CD4-positive, alpha-beta T cell (primary cell): ENCODE measurements at places on chromosomes 1 and 21.
A peak's percentile ranks its signal among the peaks of the same experiment; 100 is the strongest.

- DNase-seq: no peak
These were observed 241.2 kb upstream of the VAMP3 start for GRCh38 chr1:7529917-7530316.

DNA sequence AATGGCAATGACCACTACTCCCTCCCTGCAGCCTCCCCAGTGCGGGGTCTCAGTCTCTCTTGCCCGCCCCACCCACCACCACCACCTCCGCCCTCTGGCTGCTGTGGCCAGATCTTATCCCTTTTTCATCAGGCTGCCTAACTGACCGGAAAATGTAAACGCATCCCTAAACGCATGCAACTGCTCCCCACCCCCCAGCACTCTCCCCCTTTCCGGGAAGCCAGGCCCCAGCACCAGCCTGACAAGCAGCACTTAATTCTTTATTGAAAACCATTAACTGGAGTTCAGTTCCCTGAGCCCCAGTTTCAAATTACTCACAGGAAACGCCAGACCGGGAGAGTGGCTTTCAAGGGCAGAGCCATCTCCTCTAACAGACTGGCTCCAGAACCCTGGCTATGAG, 147.7 kb downstream of the DMRTA2 start:
- DNase-seq: no peak

DNA sequence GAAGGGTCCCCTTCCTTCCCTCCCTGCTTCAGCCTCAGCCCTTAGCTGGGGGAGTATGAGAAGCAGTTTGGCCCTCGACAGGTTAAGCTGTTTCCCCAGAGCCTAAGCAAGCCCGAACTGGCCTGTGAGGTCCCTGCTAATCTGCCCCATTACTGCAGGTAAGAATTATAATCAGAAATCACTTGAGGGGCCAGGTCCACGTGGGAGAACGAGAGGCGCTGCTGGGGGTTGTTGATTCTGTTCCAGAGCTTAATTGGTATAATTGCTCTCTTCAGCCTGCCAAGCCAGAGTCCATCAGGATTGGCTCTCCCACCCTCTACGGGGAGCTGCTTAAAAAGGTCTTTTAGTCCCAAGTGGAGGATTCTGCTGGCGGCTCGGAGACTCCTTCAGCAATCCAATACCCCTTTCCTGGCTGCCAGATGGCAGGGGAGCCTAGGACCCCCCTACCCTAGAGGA, 70.8 kb downstream of the UBE2T start:
- DNase-seq: no peak

GRCh38 chr21:42110691-42111469, 39.8 kb downstream of the UMODL1 start:
- no peak for DNase-seq

- DNase-seq: no peak
These were observed 20.8 kb downstream of the DISP3 start for GRCh38 chr1:11499601-11500331.

GRCh38 chr1:177032434-177032833, 132.1 kb downstream of the ASTN1 start:
- DNase-seq: no peak

DNA sequence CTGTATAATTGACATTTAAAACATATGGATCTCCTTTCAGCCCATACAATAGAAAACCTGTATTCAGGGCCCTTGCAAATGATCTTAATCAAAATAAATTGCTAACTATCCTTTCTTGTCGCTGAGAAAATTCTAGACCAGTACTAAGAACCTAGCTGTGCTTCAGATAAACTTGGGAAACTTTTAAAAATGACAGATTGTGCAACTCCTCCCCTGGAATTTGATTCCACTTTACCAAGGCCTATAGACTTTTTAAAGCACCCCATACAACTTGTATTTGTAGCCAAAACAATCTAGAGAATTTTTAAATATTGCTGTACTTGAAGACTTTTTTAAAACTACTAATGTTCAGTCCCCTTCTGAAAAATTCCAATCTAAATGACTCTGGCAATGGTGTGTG, 51.6 kb downstream of the ZNF644 start:
- DNase-seq: no peak

GRCh38 chr1:81234237-81234636, 566.5 kb upstream of the ADGRL2 start:
- DNase-seq: no peak

DNA sequence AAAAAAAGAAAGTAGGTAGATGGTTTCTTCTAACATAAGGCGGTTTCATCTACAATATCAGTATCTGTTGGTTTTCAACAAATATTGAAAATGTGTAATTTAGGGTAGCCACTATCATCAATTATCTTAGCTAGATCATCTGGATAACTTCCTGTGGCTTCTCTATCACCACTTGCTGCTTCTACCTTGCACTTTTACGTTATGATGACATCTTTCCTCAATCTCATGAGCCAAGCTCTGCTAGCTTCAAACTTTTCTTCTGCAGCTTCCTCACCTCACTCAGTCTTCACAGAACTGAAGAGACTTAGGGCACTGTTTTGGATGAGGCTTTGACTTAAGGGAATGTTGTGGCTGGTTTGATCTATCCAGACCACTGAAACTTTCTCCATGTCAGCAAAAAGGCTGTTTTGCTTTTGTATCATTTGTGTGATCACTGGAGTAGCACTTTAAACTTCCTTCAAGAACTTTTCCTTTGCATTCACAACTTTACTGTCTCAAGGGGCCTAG, 144.9 kb upstream of the HP1BP3 start:
- DNase-seq: no peak

GRCh38 chr1:59141267-59141863, 155.5 kb upstream of the FGGY start:
- DNase-seq: no peak

DNA sequence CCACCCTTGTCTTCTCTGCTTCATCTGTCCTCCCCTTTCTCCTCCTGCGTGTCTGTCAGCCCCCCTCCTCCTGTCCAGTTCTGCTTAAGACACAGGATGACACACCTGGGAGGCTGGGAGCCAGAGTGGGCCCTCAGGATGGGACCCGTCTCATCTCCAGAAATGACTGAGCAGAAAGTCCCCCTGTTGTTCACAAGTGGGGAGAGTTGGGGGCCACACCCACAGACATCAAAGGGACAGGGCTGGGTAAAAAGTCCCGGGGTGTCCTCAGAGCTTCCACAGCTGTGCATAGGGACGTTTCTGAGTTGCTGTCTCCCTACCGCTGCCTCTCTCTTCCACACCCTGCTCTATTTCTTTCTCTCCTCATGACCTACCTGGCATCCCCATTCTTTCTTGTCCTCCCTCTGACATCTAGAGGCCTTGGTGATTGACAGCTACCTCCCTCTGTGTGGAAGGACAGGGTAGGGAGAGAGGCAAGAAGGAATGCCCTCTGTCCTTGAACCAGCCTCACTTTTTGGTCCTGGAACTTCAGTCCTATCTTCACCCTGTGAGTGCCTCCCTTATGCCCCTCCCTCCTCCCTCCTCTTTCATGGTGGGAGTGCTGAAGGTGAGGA, 19.5 kb upstream of the SH2D2A start:
- peak; percentile 21 for DNase-seq

- no peak for DNase-seq
These were observed 18.5 kb upstream of the ACTL8 start for GRCh38 chr1:17736625-17737024.

GRCh38 chr1:52532731-52533327, 20.1 kb downstream of the TUT4 start:
- DNase-seq: no peak

GRCh38 chr1:111615870-111616715, 3.5 kb upstream of the RAP1A start:
- peak; percentile 24 for DNase-seq

DNA sequence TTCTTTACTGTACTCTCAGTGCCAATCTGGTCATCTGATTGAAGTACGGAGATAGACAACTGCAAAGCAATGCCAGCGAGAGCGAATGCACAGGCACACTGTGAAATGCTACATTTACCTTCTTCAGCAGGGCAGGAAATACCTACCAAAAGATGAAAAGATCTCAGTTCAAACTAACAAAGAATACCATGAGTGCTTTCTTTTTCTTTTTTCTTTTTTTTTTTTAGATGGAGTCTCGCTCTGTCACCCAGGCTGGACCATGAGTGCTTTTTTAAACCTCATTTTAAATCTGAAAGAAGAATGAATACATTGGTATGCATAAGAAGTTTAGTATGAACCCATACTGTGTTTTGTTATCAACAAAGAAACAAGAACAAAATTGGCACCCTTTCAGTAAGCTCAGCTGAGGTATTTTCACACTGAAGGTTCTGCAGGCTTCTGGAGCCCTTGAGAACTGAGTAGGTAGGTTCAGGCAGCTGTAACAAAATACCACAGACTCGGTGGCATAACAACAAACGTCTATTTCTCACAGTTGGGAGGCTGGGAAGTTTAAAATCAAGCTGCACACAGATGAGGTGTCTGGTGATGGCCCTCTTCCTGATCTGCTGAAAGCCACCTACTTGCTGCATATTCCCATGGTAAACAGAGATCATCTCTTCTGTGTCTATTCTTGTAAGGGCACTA, 1.7 kb upstream of the CHI3L2 start:
- peak; percentile 69 for DNase-seq
